ENCODE measurements at places on chromosomes 3 and 15.

- peak; percentile 91 for DNase-seq
Observed at GRCh38 chr3:40096661-40097111, 212.8 kb upstream of the EIF1B start.

- peak; percentile 20 for DNase-seq
Observed at GRCh38 chr15:41851755-41852370, 13.2 kb downstream of the PLA2G4B start.

- no peak for DNase-seq
Observed at GRCh38 chr15:85702321-85703101, 92.2 kb downstream of the KLHL25 start.

DNA sequence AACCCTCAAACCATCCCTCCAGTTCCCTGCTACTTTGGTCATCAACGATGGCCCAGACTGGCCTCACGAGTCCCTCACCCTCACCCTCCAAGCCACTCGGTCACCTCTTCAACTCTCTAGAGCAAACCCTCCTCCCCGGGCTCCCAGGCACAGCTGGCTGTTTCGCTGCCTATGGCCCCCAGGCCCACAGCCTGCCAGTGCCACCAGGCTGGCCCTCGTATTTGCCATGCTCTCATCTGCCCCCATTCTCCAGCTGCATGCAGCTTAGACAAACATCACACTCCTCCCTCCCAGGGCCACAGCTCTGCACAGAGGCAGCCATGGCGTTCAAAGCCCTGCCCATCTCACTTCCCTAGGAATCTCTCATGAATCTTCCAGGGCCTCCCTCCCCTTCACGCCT lies 13.8 kb downstream of the RAB43 start:
- no peak for DNase-seq

DNA sequence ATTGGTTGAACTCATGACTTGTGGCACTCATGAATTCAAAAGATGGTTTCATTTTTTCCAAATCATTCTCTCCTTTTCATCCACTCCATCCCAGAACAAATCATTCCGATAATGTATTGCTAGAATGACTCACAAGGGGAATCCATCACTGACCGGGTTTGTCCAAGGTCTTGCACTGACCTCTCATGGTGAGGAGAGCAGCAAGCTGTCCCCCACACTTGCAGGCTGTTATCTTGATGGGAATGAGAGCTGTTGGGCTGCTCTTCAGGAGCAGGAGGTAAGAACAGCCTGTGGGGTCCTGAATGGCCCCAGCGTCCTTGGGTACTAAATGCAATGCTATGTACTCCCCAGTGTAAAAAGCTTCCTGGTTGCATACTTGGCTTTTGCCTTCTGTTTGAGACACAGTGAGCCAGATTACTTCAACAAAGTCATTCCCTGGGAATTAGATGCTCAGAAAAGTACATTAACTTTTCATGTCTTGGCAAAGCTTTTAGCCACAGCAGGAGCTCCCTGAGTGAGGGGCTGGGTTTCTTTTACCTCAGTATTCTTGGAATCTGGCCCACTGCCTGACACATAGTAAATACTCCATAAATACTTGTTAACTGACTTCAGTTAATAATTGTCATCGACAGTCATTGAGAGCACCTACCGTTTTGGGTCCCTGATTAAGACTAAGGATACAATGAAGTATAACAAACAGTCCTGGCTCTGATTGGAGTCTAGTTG lies 24.1 kb downstream of the CCNL1 start:
- no peak for DNase-seq

DNA sequence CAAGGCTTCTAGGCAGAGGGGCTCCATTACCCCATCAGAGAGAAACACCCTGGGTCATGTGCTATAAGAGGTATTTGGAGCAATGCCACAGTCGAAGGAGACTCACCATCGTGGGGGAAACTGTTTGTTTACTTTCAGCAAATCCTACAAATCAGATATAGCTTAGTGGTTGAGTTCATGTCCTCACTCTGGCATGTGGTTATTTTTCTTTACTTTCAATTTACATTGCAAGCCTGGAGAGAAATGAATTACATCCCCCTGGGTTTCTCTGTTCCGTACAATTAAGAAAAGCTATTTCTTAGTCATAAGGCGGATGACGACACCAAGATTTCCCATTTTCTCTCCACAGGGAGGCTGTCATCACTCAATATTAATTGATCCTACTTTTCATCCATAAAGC lies 36.9 kb downstream of the RFTN1 start:
- DNase-seq: no peak

GRCh38 chr3:23950293-23950692 lies 5.2 kb downstream of the NR1D2 start:
- DNase-seq: no peak

DNA sequence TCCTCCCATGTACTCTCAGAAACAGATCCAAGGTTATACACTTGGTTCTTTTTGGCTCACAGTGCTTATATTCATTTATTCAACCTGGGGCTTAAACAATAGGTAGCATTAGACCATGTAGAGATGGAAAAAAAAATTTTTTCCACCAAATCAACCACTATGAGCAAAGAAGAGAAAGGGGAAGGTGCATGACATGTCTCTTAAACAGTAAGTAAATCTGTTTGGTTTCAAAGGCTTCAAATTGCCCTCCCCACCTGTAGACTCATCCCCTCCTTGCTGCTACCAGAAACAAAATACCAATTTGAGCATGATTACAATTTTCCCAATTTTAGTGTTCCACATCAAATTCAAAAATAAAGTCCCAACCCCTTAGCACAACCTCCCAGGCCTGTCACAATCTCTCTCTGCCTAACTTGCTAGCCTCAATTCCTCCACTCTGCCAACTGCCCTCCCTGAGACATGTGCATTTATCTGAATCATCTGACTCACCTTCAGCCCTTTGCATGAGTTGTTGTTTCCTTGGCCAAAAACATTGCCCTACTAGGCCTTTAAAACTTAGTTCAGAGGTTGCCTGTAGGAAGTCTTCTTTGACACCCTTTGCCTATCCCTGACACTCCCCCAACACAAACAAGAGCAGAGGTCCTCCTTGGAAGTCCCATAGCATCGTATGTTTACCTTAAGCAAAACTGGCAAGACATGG lies 30.3 kb upstream of the TSC22D2 start:
- DNase-seq: no peak

DNA sequence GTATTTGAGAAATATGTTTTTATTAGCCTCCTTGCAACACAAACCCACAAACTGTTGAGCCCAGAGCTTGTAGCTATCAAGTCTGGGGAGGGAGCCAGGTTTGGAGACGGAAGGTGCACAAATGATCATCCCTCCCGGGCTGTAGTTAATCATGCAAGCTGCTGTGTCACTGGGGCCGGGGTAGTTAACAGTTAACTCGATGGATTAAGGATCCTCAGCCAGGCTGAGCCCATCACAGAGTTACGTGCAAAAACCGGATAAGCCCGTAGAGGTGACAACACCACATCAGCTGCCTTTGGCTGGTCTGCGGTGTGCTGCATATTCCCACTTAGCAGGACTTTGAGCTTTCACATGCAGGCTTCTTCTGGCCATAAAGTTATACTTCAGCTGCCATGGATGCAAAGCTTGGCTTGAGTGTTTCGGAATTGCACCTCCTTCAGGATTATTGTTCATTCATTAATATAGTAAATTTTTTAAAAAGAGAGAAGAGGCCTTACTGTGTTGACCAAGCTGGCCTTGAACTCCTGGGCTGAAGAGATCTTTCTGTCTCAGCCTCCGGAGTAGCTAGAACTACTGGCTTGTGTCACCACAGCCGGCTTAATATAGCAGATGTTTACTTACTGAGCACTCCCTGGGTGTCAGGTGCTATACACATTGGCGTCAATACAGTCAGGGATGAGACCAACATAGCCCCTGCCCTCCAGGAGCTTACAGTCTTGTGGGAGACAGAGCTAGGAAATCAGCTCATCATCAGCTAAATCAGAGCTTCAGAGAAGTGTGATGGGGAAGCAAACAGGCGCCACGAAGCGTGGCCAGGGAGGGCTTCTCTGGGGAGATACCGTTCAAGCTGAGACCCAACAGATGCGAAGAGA lies 226.8 kb upstream of the BHLHE40 start:
- no peak for DNase-seq

DNA sequence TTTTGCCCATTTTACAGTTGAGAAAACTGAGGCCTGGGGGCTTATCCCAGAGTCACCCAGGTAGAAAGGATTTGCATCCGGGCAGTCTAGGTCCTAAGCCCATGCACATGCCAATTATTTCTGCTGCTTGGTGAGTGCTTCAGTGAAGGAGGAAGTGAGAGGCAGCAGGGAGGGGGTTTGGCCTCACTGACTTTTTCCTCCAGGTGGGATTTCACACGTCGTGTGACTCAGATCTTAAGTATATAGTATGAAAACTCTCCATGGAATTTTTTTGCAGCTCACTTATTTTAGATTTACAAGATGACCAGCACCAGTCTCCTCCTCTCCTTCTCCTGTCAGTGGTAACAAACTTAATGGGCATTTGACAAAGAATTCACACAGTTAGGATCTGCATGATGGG lies 4.6 kb downstream of the ITGA11 start:
- no peak for DNase-seq

DNA sequence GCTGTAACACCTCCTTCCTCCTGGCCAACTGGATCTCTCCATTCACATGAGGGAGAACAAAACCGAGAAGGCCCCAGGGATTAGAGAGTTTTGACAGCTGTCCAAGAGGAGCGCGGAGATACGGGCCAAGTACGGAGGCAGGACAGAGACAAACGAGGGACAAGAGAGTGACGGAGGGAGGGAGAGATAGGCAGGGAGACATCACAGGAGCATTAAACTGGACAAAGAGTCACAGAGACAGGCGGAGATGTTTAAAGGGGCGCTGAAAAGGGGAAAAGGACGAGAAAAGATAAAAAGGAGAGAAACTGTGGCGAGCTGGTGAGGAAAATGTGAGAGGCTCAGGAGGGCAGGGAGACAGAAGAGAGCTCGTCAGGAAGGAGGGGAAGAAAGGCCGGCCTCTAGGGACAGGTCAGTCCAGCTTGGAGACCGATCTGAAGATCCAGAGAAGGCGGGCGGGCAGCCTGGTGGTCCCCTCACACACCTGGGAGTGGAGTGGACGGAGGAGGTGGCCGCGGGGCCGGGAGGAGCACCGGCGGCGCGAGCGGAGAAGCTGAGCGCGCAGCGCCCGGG lies 40.5 kb upstream of the ROPN1 start:
- peak; percentile 48 for DNase-seq

DNA sequence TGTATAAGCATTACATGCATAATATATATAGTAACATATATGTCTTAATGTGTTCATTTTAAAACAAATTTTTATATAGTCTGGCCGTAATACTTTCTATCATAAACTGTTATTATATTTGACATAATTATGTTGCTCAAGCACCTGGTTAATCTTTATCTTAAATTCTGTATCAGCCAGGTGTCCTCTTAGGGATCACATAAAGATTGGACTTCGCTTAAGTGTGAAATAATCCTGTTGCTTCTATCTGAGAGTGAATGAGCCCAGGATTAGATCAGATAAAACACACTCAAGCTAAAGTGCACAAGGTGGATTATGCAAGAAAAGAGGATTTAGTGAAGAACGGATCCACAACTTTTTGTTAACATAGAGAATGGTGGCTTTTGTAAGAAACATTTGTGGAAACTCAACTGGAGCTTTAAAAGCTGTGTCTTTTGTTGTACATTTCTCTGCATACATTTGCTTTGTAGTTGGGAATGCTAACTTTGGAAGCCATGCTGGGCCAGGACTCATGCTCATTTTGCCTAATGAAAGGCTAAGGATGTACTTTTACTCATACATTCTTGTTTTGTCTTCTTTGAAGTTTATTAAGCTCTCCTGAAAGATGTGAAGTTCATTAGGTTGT lies 437.8 kb downstream of the ZIC1 start:
- no peak for DNase-seq

- no peak for DNase-seq
Observed at GRCh38 chr3:149374793-149375500, 2.5 kb downstream of the TM4SF1 start.

DNA sequence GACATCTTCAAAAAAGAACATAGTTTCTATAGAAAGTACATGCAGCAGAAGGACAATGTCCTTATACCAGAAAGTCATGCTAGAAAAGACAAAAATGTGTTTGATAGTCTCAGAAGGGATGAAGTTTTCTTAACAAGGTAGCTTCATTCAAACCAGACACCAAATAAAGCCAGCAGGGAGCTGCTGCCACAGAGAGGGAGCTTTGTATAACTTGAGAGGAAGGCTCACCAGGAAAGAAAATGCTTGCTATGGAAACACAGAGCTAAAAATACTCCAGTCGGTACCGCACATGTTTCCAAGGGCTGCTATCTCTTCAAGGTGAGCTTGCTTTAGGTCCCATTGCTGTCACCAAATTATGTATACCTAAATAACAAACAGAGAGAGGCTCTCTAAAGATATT lies 1074.8 kb upstream of the ALCAM start:
- no peak for DNase-seq

DNA sequence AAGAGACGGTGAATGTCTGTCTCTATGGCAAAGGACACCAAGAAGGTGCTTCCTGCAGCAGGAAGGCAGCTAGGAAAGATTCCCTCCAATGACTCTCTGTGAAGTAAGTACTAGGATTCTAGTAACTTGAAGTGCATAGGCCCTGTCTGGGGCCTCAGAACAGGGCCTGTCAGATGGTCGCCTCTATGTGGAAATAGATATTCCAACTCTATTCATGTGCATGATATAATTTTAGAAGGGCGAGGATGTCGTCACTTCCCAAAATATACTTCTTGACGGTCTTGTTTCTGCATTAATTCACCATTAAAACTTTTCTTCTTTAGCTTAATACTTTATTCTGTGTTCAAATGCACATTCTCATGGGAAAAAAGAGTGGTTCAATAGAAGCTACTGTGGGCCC lies 167.0 kb downstream of the TLE3 start:
- no peak for DNase-seq

DNA sequence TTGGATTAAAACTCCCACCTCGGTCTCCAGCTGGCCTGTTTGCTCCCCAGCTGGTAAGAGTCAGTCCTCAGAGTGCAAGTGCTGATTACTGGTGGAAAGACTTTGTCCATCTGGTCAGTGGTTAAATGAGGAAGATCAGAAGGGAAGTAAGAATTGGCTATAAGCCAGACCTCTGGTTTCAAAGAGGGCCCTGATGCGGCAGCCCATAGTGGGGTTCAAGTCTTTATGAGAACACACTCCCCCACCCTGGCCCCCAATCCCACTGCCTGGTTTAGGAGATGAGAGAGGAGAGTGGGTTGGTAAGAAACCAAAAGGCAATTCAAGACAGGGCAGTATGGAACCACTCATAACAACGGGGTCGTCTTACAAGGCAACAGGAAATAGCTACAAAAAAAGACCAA lies 65.0 kb downstream of the FRMD4B start:
- no peak for DNase-seq

DNA sequence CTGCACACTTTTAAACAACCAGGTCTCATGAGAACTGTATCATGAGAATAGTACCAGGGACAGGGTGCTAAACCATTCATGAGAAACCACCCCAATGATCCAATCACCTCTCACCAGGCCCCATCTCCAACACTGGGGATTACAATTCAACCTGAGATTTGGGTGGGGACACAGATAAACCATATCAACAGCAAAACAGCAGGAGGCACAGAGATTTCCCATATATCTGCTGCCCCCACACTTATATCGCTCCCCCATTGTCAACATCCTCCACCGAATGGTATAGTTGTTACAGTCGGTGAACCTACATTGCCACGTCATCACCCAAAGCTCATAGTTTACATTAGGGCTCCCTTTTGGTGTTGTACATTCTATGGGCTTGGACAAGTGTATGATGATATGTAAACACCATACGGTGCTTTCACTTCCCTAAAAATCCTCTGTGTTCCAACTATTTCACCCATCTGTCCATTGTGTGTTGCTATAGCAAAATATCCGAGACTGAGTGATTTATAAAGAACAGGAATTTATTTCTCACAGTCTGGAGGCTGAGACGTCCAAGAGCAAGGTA lies 224.8 kb downstream of the FAM43A start:
- no peak for DNase-seq
